ENCODE measurements at places on chromosomes 1 and 21.
A peak's percentile ranks its signal among the peaks of the same experiment; 100 is the strongest.

- no peak for DNase-seq
Measured at GRCh38 chr1:38284953-38285352, 238.4 kb upstream of the POU3F1 start.

DNA sequence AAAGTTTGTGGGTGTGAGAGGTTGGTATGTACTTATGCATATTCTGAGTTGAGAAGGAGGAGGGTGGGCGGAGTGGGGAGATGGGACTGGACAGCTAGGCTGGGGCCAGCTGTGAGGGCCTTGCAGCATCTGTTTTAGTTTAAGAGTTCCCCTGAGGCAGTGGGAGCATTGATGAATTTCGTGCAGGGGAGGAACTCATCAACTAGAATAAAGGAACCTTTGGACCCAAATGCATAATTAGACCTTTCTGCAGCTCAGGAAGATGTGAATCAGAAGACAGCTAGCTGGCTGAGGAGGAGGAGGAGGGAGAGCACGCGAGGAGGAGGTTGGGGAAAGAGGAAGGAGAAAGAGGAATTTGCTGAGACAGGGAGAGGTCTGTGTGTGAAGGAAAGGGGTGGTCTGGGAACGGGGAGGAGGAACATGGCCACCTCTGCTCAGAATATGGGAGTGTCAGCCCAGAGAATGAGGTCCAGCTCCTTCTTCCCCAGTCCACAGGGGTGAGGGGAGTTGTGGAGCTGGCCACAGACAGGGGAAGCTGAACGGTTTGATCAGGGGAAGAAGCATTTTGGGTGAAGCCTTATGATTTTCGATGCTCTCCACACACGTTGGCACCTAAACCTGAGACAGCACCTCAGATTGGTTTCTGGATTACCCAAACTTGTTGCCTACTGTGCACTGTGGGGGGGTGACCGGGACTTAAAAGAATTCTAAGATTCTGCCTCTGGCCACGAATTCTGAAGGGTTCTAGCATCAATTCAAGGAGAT lies 27.7 kb downstream of the MYOG start:
- DNase-seq: no peak

DNA sequence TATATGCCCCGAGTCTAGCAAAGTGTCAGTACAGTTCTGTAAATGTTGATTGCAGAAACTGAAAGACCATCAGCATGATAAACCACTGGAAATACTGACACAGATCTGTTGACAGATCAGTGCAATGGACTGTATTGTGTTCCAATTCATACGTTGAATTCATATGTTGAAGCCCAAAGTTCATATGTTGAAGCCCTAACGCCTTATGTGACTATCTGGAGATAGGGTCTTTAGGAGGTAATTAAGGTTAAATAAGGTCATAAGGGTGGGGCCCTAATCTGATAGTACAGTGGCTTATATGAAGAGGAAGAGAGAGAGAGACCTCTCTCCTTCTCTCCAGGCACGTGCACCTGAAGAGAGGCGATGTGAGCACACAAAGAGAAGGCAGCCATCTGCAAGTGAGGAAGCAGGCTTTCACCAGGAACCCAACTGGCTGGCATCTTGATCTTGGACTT lies 144.7 kb downstream of the MRPL39 start:
- DNase-seq: no peak

- no peak for DNase-seq
Measured at GRCh38 chr1:44236490-44237272, 23.4 kb downstream of the DMAP1 start.

DNA sequence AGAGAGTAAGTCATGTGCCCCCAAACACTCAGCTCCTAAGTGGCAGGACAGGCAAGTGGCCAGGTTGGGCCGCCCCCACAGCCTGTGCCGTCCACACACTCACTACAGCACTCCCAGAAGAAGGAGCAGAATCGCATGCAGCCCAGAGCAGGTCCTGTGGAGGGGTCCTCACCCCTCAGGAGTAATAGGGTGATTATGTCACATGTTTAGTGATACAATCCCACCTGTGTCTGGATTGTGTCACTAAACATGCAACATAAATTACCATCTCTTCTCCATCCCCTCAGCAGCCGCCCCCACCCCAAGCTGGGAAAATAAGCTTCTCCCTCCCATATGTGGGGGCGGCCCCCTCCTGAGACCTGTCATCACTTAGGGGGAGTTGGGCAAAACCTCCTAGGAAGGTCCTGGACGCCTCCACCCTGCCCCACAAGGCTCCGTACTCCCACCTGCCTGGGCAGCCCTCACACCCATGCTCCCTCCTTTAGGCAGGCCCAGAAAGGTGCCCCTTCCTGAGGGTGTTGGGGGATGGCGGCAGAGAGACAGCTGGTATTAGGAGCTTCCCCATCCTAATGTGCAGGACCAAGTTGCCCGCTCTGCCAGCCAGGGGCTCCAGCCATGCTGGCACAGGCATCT lies 56.9 kb downstream of the STUM start:
- DNase-seq: no peak

GRCh38 chr21:42002421-42002958 lies 7.7 kb downstream of the ZBTB21 start:
- no peak for DNase-seq

- DNase-seq: peak; percentile 79
Measured at GRCh38 chr1:186983327-186983726, 154.6 kb downstream of the PLA2G4A start.

DNA sequence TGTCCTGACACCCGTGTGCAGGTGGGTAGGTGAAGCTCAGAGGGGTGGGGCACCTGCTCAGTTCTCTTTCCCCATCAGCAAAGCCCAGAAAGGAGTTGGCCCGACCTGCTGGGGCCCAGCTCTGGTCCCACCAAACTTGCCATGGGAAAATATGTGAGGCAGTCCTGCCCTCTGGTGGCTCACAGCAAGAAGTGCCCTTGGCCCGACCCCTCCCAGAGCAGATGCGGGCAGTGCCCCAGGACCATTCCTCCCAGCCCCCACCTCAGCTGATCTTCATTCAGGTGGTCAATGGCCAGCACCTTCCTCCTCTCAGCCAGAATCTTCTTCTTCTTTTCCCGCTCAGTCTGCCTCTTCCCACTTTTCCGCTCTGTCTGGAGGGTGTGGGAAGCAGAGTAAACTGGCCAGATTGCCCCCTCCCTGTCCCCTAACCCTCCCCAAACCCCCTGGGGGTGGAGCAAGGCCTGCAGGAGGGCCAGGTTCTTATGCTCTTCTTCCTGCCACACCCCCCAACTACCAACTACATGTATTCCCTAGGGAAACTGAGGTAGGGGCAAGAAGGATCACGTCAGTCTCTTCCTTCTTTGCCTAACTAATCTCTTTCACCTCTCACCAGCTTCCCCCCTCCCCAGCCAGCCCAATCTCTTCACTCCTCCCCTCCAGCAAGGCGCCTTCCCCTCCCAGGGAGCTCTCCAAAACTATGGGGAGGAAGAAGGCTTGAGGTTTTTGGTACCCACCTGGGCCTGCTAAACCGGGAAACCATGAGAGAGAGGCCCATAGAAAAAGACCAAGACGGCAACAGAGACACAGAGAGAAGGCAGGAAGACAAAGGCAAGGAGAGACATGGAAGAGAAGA lies 15.6 kb downstream of the TNNT2 start:
- no peak for DNase-seq

DNA sequence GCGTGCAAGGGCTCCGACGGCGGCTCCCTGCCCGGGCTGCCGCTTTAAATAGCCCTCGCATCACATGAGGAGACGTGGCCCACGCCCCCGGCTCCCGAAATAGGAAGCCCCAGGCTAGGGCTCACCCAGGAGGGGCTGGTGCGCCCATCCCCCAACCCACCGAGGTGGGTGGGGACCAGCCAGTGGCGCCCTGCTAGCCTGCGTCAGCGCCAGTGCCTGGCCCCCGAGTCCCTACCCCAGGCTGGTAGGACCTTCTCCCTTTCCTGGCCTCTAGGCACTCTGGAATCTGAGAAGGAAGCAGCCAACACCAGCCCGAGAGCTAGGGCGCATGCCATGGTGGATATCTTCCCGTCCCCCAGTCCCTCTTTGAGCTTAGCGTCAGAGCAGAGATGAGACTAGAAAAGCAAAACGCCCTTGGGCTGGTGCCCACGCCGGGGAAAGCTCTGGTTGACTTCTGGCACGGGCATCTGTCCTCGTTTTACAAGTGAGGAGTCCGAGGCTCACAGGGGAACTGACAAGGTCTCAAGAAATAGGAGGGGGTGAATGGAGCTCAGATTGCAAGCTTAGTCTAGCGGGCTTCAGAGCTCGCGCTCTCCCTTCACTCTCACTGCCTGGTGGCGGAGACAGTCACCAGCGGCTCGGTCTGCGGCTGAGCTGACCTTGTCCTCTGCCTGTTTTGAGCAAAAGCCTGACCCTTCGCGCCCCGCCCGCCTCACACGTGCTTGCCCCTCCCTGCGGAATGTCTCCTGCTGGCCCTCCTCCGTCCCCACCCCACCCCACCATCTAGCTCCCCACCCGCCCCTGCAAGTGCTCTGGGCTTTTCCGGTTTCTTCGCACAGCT lies at the start of gene FABP3:
TSS of gene FABP3 (minus strand) at position 21 of the 841 bp plus-strand sequence. CDS start 62 bp downstream, outside the sequence.
- no peak for DNase-seq
